ENCODE measurements at places on chromosomes 13 and 19. TPM values are rescaled to one million over a fixed set of nuclear protein-coding genes. Genes with fewer than 3 reads are reported as not detected.

Gene PSG3
- total RNA-seq = not detected

Gene SIAH3
- total RNA-seq = not detected

- DNase-seq = no peak
These were observed 236.7 kb upstream of the CSNK1A1L start for GRCh38 chr13:37342205-37342604.

GRCh38 chr13:33015791-33016323, 366 bp upstream of the KL start:
- peak; percentile 45 for DNase-seq

DNA sequence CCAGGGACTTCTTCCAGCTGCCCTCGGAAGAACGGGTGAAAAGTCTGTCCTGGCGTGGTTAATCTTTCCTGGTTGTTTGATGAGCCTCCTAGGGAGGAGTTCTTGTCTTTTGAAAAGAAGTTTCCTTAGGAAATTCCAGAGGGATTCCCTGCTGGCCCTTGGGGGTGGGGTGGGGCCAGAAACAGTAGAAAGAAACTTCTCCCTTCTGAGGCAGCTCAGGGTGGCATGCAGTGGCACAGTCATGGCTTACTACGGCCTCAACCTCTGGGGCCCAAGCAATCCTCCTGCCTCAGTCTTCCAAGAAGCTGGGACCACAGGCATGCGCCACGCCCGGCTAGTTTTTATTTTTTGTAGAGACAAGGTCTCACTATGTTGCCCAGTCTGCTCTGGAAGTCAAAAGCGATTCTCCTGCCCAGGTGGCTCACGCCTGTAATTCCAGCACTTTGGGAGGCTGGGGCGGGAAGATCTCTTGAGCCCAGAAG, 1.5 kb downstream of the ZNF101 start:
- DNase-seq = peak; percentile 66

- DNase-seq = no peak
These were observed at the start of gene PHLDB3 for GRCh38 chr19:43504426-43505185. Gene PHLDB3 (minus strand): TSS chr19:43504746. CDS start chr19:43504118, 628 bp downstream.

All from neural progenitor cell (in vitro differentiated cells).